Hindlimb muscle (tissue), 1 donor: ENCODE measurements at places on chromosomes 16 and 17. TPM values are rescaled to one million over a fixed set of nuclear protein-coding genes. Genes with fewer than 3 reads are reported as not detected.

The C17orf50 gene
- not detected for polyA plus RNA-seq

The CD68 gene
- polyA plus RNA-seq, result 55.2 TPM

GRCh38 chr16:76195056-76195455 lies 82.1 kb upstream of the CNTNAP4 start:
- DNase-seq, result no peak

GRCh38 chr16:89113661-89114060 lies 20.0 kb downstream of the ACSF3 start:
- DNase-seq, result no peak

DNA sequence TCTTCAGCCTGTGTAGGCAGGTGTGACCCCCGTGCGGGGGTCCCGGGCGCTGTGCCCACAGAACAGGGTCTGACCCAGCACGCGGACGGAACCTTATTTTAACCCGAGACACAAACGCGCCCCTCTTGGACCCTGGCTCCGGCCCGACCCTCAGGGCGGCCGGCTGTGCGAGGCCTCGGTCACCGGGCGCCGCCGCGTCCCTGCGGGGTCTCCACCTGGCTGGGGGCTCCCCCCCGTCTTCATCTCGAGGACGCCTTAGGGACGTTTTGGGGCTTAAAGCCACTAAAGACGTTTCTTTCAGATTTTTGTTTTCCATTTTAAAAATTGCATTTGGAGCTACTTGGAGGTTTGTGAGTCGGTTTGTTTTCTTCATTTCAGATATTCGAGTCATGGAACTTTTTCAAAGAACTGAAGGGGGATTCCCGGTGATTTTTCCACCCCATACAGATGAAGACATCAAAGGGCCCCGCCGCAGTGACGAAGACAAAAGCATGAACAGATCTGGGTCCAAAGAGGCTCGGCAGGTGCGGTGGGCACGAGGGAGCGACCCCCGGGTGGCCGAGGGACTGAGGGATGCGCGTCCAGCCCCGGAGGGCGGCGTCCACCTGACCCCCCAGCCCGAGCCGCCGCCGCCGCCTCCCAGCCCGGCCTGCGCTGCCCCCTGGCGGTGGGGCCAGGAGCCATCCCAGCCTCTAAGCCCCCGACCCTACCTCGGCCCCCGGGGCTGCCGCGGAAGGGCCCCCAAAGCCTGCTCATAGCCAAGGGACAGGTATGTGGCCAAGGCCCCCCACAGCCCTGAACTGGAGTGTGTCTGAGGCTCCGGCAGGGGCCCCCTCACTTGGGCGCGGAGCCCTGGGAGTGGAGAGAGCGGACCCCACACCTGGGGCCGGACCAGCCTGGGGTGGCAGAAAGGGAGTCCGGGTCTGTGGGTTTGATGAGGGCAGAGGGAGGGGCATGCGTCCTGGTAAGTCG lies 3.8 kb upstream of the CD7 start:
- no peak for DNase-seq

GRCh38 chr16:57493767-57494166 lies 7.5 kb upstream of the DOK4 start:
- no peak for DNase-seq
